NCI-H1048 (cell line): ENCODE measurements at places on chromosomes 12 and 14.

DNA sequence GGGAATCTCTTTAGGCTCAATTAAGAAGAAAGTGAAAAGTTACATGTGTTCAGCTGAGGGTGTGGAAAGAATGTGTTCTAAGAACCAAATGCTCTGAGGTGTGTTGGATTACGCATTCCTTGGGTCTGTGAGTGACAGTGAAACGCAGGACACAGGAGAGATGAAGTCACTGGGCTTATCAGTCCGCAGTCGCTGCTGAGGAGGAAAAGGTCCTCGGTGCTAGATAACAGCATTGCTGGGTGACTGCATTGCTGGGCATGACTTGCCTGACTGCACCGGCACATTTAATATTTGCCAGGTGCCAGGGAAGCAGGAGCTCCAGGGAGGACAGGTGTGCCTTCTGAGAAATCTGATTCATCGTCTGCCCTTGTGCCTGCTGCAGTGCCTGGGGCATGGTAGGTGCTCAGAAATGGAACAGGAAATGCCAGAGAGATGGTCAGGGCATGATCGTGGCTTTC lies 64.4 kb upstream of the FZD10 start:
- DNase-seq = no peak

DNA sequence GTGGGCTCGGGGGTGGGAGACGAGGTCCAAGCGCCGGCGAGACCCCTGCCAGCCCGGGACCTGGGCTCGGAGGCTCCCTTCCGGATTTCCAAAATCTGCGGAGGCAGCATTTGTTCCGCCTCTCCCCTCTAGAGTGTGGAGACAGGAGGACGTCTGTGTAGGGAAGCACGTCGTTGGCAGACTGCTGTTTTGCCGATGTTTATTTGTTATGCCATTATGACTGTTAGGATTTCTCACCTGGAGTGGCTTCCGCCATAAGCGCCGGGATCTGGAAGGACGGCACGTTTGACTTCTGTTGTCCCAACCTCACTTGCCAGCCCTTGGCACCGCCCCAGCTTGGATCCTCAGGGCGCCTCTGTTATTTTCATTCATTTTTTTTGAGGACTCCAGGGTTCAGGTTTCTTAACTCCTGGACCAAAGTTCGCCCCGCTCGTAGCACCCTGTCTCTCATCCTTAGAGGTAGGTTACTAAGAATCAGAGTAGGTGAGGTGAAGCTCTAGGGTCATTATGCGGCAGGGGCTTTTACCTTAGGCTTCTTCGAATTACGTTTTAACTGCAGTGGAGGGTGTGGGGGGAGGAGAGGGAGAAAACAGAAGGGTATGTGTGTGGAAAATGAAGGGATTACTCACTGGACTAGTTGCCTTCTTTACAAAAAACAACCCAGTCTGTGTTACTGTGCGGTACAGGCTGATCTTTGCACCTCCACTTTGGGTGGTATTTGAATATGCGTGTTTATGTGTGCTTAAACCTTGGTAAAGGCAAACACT lies 547 bp upstream of the PYGL start:
- DNase-seq = no peak

DNA sequence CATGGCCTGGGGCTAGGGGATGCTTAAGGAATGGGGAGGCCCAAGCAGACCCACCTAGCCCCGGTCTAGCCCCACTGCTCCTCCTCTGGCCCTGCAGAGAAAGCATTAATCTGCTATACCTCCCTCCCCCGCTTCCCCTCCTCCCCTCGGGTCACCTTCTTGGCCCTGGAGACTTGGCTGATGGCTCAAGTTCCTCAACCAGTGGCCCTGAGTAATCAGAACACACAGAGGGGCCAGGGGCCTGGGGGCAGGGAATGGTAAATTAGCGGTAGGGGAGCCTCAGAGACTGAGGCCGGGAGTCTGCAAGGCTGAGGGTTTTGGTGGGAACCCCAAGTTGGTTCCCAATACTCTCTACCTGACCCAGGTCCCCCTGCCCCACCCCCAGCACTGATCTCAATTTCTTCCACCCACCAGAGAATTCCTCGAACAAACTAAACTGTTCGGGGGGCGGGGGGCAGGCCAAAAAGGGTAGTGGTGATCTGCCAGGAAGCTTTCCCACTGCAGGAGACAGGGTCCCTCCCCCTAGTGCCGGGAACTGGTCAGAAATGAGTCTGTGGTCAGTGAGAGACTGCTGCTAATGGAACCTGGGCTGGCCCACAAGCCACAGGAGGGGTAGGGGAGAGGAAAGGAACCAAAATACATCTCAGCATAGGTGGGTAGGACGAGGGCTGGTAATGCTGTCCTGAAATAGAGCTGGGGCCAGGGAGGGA lies 12.8 kb upstream of the SMARCD1 start:
- DNase-seq = no peak

GRCh38 chr12:31322801-31323207 lies 3.1 kb downstream of the SINHCAF start:
- DNase-seq = no peak

DNA sequence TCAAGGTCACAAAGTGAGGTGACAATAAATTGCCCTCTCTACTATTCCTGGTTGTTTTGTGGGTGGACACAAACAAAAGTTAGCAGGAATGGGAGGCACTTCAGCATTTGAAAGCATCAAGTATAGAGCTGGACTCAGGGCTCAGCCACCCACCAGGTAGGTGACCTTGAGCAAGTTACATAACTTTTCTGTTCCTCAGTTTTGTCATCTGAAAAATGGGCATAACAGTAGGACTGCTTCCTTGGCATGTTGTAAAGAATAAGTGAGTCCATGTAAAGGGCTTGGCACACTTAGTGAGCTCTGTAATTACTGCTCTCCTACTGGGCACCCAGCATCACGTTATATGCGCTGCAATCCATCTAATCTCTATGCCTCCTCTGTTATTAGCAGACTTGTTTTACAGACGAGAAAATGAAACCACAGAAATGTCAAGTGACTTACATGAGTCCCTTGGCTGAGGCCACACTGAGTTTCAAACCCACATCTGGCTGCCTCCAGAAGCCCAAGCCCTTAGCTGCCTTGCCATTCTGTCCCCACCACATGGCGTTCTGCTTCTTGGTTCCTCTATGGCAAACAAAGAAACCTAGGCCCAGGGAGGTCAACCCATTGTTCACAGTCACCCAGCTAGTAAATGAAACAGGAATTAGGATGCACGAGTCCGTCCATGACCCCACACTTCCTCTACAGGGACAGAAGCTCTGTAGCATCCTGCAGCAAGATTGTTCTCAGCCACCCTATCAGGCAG lies 63.2 kb upstream of the SLC24A4 start:
- no peak for DNase-seq

DNA sequence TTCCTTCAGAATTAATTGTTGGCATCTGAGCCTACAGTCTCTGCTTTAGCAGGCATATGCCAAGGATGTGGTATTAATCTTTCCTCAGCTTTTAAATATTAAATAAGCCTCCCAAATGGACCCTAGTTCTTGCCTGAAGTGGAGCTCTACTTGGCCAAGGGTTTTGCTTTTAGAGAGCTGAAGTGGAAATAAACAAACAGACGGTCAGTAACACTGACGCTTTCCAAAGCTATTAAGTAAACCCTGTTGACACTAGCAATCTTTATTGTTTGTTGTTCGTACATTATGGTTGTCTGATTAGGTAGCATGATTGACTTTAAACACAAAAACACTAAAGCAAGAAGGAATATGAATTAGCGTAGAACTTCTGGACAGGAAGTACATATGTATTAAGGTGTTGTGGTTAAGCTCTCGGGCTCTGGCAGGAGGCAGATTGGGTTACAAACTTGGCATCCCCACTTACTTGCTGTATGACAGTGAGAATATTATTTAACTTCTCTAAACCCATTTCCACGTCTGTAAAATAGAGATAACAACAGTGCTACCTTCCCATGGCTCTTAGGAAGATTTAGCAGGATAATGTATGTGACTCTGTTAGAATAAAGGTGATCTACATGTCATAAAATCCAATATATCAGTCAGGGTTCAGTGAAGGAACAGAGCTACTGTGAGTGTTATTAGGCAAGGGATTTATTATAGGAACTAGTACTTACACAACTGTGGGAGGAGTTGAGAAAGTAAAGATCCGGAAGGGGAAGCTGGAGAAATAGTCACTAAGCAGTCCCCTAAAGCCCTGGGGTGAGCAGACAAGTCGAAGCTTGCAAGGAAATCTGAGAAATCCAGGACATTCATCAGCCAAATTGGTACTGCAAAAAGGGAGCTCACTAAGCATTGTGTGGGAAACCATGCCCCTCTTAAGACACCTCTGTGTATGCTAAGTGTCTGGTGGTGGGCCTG lies 92.2 kb upstream of the ATF7IP start:
- no peak for DNase-seq

DNA sequence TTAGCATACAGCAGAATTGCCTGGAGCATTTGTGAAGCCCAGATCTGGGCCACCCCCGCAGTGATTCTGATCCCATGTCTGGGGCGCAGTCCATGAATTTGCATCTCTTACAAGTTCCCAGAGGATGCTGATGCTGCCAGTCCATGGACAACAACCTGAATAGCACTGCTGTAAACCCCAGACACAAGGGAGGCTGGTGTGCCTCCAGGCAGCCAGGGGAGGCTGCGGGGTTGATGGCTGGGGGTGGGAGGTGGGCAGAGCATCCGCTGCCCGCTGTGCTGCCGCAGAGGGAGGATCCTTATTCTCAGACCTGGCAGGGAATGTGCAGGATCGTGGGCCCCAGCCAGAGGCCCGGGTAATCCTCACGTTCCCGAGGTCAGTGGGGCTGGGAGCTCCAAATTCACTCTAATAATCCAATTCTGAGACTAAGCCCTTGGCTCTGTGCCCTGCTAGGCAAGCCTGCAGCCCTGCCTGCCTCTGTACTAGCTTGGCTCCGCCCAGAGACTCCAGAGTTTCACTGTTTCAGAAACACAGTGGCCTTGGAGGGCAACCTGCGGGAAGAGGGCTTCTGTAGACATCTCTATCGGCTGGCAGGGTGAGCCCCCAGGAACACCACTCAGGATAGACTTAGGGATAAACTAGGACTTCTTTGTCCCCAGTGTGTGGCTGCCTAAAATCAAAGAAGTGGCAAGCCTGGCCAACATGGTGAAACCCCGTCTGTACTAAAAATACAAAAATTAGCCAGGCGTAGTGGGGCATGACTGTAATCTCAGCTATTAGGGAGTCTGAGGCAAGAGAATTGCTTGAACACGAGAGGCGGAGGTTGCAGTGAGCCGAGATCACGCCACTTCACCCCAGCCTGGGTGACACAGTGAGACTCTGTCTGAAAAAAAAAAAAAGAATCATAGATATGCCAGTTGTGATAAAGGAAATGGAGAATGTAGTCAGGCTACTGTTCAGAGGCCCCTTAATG lies 17.8 kb upstream of the MLEC start:
- DNase-seq = no peak

DNA sequence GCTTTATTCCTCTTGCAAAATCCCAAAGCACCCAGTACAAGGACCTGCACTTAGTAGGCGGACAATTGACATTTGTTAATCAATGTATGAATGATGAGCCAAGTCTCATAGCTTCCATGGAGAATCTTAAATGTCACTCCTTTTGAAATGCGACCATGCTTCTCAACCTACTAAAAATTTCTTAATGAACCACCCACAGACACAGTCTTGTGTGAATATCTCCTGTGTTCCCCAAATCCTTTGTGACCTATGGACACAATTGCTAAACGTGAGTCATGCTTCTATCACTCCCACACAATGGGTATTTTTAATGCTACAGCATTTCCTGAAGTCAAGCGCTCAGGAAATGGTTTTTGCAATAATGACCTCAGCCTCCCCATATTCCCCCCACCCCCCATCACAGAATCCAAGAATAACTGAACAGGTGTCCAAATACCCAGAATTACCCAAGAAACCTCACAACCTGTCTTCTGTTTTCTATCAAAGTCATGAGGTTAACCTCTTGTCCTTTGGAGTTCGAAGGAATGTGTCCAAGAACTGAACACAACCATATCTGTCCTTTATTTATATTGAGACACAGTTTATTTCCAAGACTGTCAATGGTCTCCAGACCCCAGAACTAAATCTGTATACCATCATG lies 163.6 kb upstream of the PLEKHG7 start:
- no peak for DNase-seq

DNA sequence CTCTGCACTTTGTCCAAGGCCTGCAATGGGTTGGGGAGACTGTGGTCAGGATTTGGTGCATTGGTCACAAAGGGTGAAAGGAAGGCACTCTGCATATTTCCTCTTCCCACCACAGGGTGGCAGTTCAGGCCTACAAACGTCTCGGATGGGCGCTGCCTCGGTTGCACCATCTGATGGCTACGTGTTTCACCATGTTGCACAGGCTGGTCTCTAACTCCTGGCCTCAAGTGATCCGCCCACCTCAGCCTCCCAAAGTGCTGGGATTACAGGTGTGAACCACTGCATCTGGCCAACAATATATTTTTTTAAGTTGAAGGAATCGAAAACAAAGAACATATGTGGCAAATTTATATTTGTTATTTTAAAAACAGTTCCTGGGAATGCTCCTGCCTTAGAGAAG lies 35.1 kb downstream of the TMBIM6 start:
- peak; percentile 10 for DNase-seq

DNA sequence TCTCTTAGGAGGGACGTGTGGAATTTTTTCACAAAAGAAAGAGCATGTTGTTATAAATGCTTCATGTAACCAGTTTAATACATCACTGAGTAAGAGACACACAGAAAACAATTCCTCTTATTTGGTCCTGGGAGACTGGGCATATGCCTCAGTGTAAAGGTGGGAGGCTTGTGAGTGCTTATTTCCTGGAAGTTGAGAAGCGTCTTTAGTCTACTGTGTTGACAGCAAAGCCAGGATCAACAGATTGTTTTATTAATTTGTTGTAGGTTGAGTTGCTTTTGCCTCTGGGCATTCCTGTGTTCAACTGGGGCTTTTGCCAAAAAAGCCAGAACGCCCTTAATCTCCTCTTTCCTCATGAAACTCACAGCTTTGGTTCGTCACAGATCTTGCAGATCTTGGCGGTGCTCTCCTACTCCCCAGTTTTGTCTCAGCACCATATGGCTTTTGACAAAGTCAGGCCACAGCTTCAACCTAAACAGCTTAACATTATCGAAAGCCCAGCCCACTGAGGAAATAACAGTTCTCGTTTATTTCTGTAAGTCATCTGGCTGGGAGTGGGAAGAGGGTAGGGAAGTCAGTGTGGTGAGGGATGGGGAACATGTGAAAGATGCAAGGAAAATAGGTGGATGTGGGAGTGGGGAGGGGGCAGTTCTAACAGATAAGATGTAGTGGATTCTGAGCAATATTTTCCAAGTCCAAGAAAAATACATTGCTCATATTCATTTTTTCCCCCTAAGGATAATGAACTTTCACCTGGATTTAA lies 227.2 kb downstream of the DACT1 start:
- DNase-seq = no peak

GRCh38 chr12:62720661-62721330 lies 214.2 kb downstream of the PPM1H start:
- peak; percentile 41 for DNase-seq

DNA sequence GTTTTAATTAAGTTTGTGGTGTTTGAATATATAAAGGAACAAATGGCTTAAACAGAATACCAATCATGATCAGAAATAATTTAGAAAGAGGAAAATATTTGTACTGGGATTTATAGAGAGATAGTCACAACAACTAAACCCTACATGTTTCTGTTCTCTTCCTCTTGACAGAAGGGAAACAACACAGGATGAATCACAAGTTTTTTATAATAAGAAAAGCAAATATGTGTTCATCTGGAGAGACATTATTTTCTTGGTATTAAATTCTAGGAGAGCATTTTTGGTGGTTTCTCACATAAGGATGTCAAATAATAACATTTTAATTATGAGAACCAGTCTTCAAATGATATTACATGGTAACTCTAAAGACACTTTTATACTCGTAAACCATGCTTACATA lies 232.9 kb upstream of the PKP2 start:
- no peak for DNase-seq

- DNase-seq = peak; percentile 42
These were observed 45.8 kb downstream of the CCER1 start for GRCh38 chr12:90909069-90909770.

- no peak for DNase-seq
These were observed 25.2 kb downstream of the DDX51 start for GRCh38 chr12:132118876-132119275.
